ENCODE measurements at places on chromosomes 1 and 21.
A peak's percentile ranks its signal among the peaks of the same experiment; 100 is the strongest.

DNA sequence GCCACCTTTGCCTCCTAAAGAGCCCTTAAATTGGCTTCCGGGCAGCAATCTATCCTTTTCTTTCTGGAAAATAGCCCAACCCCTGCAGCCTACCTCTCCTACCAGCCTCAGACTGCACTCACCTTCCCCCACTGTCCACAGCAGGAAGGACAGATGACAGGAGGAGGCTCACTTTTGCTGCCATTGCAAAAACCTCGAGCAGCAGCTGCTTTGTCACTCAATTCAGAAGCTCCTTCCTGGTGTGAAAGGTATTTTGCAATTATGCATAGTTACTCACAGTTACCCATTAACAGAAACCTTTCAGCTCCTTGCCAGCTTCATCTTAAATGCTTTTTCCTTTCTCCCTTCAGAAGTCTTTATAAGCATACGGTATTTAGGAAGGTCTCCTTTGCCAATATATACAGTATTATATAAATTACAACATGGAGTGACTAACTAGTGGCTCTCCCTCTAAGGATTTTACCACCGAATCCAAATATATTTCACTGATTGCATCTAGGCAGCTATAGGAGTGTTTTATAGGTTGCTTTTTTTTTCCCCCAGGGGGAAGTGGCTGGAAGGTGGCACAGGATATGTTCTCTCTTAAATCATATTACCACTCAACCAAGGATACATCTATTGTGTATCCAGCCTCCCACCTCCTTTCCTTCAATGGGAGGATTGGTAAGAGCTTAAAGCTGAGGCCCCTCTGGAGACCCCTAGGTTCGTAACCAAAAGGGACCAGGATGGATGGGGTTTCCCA lies 142.1 kb upstream of the IPO9 start:
- no peak for DNase-seq

DNA sequence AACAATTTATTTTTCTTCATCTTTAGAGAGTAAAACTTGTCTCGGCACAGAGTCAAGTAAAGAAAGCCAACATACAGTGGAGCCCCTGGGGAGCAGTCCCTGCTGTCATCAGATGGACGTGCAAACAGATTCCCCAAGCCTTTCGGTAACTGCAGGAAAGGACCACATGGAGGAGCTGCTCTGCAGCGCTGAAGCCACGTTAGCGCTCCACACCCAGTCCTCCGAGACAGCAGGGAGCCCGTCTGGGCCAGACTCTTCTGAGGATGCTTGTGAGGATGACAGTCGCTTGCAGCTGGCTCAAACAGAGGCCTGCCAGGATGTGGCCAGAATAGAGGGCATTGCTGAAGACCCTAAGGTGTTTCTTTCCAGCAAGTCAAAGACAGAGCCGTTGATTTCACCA lies 77.1 kb upstream of the SCCPDH start:
- DNase-seq = no peak

GRCh38 chr1:186146974-186147373 lies 228.1 kb downstream of the TPR start:
- no peak for DNase-seq

- DNase-seq = no peak
Observed at GRCh38 chr1:82143108-82143833, 342.5 kb downstream of the ADGRL2 start.

DNA sequence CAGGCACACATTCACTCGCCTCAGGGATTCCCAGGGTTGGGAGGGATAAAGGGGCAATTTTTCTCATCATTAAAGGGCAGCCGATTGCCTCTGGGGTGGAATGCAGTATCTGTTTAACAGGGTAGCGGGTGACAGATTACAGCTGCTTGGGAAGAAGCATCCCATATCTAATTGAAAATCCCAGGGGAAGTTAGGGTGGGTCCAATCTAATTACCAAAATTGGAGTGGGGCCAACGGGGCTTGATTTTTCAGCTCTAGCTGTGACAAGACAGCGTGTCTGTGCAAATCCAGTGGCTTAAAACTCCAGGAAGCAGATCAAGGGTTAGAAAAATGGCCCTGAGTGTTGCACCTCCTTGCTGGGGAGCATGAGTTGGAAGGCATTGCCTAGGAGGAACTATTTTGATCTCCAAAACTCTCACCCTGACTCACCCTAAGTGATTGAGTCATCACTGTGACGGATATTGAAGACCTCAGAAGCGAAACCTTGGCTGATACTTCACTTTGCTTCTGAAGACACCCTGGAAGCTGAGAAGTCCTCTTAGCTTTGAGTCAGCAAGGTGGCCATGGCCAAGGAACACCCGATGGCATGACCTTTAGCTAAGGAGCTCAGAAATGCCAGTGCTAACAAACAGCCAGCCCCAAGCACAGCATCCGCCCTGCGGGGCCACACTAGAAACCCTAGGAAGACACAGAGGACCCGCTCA lies 46.0 kb downstream of the GRHL3 start:
- DNase-seq = no peak

DNA sequence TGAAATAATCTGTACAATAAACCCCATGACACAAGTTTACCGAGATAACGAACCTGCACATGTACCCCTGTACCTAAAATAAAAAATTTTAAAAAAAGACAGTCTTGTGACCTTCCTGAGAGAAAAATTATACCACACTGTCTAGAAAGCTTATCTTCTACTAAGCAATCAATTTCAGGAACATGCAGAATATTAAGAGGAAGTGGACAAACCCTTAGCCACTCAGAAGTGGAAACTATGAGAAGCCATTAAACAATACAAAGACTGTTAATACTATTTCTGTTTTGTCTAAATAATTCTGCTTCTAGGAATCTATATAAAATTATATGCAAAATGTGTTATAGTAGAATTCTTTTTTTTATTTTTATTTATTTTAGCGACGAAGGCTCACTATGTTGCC lies 93.9 kb downstream of the ADAMTS1 start:
- DNase-seq = no peak

GRCh38 chr1:228278432-228278941 lies 70.6 kb downstream of the OBSCN start:
- no peak for DNase-seq

DNA sequence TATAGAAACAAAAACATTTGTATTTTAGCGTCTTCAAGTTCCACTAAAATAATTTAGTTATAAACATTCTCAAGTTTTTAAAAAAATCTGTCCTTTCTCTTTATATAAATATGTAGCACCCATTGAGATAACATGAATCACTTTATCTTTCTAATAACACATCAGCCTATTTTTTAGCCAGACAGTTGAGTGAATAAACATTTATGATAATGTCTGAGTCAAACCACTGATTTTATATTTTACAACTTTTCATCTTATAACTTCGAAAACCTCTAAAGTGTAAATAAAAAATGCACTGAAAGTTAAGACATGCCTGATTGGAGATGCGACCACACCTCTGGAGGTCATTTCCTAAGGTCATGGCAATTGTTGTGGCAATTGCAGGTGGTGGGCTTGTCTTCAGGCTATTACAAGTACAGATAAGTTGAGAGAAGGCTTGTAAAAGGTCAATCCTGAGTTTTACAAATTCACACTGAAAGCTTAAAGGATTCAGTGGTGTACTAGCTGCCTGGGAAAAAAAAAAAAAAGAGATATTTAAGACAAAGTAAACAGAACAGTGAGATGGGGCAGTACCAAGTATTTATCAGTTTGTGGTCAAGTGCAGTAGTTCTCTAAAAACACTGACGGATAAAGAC lies 67.0 kb downstream of the INTS7 start:
- DNase-seq = no peak

GRCh38 chr1:190429932-190430331 lies 47.7 kb downstream of the BRINP3 start:
- no peak for DNase-seq

GRCh38 chr1:27858072-27858948 lies 14.0 kb upstream of the THEMIS2 start:
- DNase-seq = peak; percentile 49

DNA sequence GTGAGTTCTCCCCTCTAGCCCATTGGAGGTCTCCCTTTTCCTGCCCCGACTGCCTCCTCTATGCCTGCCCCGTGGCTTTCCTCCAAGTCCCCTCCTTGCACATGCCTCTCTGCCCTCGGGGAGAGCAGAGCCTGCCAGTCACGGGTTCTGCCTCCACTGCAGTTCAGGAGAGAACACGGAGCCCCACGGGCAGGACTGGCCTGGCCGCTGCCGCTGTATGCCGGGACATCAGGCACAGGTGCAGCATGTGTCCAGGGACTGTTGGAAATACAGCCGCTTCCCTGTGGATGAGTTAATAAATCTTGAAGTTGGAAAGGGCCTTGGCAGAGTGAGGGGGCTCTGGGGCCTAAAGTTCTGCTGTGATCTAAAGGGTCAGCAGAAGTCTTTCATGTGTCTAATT lies 676.6 kb downstream of the MATN1 start:
- no peak for DNase-seq

GRCh38 chr21:36245649-36246048 lies 74.3 kb upstream of the MORC3 start:
- DNase-seq = no peak

- no peak for DNase-seq
Observed at GRCh38 chr1:221711063-221711577, 30.8 kb downstream of the DUSP10 start.

- DNase-seq = no peak
Observed at GRCh38 chr1:114081437-114082303, 72.0 kb downstream of the SYT6 start.

DNA sequence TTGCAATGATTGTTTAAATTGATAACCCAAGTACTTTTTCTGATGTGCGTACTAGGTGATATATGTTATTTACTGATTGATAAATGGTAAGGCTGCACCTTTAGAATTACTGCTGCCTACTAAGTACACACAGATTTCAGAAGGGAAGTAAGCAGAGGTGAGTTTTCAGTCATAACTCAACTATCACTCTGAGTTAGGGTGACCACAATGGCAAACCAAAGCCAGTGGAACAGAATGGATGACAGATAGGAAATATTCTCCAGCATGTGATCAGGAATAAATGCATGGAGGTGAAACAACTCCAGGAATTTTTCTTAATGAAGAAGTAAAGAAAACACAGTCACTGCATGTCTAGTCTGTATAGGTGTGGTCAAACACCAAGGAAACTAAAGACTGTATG lies 7.5 kb upstream of the KCNJ15 start:
- DNase-seq = no peak

- no peak for DNase-seq
Observed at GRCh38 chr21:26835027-26835713, 10.0 kb downstream of the ADAMTS1 start.

GRCh38 chr1:119712342-119713038 lies 756 bp downstream of the PHGDH start:
- DNase-seq = peak; percentile 65

GRCh38 chr1:59046730-59047157 lies 250.2 kb upstream of the FGGY start:
- DNase-seq = no peak

- DNase-seq = peak; percentile 64
Observed at GRCh38 chr1:184910691-184911091, 63.6 kb downstream of the NIBAN1 start.

GRCh38 chr1:196454792-196455191 lies 153.4 kb downstream of the KCNT2 start:
- DNase-seq = no peak

- no peak for DNase-seq
Observed at GRCh38 chr1:241947354-241947753, 10.2 kb upstream of the BECN2 start.

GRCh38 chr1:230884646-230885045 lies 16.3 kb upstream of the C1orf198 start:
- no peak for DNase-seq

DNA sequence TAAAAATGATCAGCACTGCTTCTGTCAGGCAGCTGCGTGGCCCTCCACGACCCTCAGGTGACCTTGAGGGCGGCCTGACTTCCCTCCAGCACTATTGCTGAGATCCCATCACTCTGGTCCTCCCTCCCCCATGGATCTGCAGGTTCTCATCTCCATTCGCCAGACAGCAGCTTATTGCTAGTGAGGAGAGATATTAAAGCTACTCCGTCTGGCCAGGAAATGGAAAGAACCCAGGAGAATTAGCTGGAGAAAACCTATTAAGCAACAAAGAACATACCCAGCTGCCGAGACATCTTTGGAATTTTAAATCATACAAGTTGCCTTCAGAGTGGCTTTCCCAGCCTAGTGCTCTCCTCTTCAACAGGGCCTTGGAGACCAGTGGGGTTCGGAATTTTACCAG lies 25.7 kb upstream of the KCNN3 start:
- no peak for DNase-seq

DNA sequence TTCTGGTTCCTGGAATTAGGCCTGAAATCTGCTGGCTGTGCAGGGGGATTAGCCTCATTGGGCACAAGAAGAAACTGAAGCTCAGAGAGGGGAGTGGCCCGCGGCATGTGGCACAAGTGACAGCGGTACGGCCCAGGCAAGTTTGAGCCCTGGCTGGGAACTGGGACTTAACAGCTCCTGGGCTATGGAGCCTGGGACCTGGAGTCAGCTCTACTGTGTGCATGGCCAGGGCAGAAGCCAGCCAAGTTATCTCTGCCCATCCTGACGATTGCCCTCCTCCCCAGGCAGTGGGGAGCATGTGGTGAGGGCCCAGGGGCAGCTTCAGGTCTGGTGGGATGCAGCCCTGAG lies 61.3 kb downstream of the ALPL start:
- DNase-seq = no peak

DNA sequence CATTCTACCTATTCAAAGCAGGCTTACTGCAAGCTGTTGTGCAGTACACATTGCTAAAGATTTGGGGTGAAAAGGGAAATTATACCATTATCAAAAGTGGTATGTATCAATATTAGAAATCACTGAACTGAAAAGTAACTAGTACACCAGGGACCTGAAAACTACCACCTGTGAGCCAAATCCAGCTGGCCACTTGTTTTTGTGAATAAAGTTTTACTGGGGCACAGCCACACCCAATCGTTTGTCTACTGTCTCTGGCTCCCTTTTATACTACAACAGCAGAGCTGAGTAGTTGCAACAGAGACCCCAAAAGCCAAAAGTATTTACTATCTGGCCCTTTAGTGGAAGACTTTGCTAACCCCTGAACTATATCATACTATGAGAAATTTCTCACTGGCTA lies 13.8 kb upstream of the CR1L start:
- DNase-seq = no peak

DNA sequence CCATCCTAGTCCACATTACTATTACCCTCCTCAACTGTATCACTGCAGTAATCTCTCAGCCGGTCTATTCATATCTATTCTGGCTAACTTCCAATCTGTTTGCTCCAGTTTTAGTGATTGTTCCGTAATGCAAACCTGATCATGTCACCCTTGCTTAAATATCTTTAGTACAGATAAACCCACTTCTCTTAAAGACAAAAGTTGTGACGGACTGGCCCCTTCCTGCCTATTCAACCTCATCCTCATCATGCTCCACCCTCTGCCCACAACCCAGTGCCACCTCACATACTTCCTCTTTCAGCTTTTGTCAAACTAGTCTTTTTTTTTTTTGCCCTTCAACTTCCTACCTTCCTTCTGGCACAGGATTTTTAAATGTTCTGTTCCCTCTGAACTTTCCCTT lies 2.8 kb upstream of the C1orf162 start:
- no peak for DNase-seq

DNA sequence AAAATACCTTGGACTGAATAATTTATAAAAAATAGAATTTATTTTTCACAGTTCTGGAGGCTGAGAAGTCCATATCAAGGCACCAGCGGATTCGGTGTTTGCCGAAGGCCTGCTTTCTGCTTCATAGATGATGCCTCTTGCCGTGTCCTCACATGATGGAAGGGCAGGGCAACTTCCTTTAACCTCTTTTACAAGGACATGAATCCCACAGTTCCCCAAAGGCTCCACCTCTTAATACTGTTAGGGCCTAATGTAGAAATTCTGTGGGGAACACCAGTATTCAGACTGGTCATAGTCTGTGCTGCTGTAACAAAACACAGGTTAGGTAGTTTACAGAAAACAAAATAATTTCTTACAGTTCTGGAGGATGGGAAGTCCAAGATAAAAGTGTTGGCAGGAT lies 25.9 kb downstream of the DYRK1A start:
- DNase-seq = no peak

- DNase-seq = no peak
Observed at GRCh38 chr1:97603776-97604175, 317.1 kb downstream of the DPYD start.

Data from thoracic aorta (tissue), 2 donors.